ENCODE measurements at places on chromosomes 4 and X.

DNA sequence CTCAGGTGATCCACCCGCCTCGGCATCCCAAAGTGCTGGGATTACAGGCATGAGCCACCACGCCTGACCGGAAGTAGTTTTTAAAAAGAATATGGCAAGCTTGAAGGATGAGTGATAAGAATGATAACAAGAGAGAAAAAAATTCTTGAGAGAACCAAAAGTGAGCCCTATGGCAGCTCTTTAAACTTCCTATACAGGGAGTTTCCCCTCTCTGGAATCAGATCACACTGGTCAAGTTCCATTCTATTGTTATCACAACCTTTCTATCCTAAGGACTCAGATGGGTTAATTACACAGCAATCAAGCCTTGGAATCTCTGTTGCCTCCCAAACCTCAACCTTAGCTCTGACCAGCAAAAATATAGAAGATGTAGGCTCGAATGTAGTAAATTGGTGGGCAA lies 33.8 kb upstream of the ZNF518B start:
- DNase-seq = no peak

DNA sequence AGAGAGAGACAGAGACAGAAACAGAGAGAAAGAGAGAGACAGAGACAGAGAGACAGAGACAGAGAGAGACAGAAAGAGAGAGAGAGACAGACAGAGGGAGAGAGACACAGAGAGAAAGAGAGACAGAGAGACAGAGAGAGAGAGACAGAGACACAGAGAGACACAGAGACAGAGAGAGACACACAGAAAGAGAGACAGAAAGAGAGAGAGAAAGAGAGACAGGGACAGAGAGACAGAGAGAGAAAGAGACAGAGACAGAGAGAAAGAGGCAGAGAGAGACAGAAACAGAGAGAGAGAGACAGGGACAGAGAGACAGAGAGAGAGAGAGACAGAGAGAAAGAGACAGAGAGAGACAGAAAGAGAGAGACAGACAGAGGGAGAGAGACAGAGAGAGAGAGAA lies 52.9 kb downstream of the CRLF2 start:
- DNase-seq = no peak

- no peak for DNase-seq
These were observed 11.7 kb upstream of the IL21 start for GRCh38 chr4:122632396-122633143.

GRCh38 chr4:120750152-120750525 lies 172.4 kb downstream of the PRDM5 start:
- no peak for DNase-seq

DNA sequence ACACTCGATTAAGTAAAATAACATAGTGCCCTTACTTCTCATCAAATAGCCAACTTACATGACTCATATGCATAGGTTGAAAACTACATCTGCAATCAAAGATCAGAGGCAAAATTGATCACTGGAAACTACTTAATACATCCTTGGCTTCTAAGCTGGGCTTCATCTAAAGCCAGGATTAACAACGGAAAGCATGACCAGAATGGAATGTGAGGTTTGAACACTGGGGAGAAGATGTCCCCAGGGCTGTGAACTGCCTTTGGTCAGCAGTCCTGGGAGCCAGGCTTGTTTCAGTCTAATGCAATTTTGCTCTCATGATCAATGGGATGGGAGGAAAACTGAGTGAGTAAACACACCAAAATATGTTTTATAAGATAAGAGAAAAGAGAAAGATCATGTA lies 192.5 kb upstream of the TTC29 start:
- DNase-seq = no peak

GRCh38 chr4:2878346-2878745 lies 34.7 kb downstream of the ADD1 start:
- no peak for DNase-seq

DNA sequence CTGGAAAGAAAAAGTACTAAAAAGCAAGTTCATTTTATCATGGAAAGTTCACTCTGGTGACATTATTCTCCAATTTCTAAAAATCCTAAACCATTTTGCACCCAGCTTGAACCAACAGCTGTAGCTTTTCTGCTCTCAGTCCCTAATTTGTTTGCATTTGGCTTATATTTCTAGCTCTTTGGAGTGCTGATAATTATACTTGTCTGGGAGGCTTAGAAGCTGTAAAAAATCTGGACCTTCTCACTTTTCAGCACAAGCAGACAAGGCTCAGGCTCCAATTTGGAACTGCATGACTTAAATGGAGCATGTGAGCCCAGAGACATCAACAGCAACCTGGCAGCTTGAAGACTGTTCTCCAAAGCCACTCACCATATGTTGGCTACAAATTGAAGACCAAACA lies 170.9 kb upstream of the PCDH18 start:
- no peak for DNase-seq

DNA sequence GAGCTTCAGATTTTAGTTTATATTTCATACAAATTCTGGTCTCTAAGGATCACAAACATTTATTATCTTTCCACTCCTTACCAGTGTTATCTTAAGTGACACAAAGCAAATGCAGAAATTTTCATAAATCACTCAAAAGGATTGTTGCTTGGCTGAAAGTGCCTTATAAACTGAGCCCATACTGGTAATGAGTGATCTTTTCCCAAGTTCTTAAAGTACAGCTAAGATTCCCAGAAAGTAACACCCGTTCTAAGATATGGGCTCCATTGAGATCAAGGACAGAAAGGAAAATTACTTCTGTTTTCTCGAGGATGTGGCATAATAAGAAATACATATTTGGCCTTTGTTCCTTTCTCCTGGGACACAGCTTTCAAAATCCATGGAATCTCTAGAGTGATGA lies 313.7 kb downstream of the ARHGAP24 start:
- no peak for DNase-seq

DNA sequence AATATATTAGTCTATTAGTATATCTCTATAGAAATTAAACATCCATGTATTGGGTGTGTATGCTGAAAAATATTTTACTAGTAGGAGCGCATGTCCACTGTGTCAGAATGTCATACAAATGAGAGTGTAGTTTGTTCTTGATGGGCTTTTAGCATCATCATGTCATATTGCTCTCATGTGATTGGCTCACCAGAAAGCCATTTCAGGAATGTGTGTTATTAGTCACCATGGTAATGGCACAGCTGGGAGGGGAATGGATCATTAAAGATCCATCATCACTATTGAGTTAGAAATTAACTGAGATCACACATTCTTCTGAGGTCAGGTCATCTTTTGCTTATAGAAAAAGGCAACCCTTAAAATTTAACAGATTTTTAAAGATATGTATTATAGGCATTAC lies 77.3 kb downstream of the PHEX start:
- DNase-seq = no peak

DNA sequence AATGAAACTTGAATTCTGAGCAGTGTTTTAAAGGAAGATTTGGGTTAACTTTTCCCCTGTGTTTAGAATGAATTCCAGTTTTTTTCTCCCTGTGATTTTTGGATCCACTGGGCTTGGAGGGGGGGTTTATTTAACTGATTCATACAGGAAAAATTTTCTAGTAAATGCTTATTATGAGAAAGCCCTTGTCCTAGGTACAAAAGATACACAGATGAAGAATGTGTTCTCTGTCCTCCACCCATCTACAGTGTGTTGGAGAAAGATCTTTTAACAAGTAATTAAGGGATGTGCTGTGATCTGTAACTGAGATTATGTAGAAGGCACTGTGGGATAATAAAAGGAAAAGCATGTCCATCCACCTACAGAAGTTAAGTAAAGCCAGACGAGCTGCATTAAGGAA lies 103.9 kb downstream of the STIM2 start:
- no peak for DNase-seq

- no peak for DNase-seq
These were observed 8.3 kb upstream of the HAND2 start for GRCh38 chr4:173538148-173538908.

DNA sequence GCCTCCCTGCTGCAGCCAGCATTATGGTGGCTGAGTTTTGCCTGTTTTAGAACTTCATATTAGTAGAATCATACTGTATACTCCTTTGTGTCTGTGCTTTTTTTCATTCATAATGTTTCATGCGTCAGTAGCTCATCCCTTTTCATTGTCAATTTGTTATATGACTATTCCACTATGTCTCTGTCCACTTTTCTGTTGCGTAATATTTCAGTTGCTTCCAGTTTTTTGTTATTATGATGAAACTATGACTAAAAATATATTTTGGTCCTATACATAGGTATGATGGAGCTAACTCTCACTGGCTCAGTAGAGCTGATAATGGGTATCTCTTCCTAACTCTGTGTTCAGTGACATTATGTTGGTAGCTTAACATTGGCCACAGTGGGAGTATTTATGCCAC lies 48.3 kb downstream of the DMP1 start:
- DNase-seq = no peak

GRCh38 chr4:42458657-42459056 lies 61.4 kb downstream of the SHISA3 start:
- DNase-seq = no peak

DNA sequence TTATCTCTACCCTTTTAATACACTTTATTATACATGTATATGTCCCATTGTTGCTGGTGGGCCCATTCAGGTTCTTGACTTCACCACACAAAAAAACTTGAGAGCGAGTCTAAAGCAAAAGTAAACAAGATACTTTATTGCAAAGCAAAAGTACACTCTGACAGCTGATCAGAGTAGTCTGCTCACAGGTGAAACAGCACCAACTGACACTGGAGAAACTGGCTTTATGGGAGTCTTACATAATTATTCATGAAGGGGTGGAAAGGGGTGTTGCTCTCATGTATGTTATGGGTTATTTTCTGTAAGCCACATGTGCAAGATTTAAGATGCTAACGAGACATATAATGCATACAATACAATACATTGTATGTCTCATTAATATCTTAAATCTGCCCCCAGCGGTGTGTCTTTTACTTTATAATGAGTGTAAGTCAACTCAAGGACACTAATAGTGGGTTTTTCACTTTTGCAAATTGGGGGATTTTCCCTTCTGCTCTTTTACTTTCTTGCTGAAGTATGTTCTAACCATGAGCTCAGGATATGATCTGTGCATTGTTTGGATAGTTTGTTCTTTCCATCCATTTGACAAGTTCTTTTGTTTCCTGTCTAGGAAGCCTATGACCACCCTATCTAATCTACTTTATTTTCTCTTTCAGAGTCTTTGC lies 256.1 kb upstream of the ITM2A start:
- DNase-seq = no peak

DNA sequence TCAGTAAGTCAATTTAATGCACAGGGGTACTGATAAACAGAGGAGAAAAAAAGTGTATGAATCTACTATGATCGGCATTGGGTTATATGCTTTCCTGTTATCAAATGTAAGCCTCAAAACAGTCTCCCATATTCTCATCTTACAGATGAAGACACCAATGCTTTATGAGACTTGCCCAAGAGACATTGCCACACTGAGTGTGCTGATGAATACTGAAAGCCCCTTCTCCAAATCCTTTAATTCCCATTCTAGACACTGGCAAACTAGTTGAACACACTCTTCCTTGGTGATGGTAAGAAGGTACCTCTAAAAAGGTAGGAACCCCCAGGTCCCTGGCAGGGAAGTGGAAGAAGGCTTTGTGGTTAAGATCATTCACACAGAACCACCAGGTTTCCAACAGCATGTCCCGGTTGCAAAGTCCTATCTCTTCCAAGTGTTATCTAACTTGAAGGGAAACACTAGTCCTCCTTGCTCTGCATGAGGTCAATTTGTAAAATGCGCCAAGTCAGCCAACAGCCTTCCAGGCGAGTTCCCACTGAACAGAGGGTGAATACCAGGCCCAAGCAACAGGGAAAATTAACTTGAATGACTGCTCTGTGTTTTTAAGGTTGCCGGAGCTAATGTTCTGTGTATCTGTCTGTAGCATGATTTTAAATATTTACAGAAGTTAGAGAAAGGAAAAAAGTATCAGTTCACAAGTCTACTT lies 5.1 kb downstream of the SETD7 start:
- DNase-seq = no peak

DNA sequence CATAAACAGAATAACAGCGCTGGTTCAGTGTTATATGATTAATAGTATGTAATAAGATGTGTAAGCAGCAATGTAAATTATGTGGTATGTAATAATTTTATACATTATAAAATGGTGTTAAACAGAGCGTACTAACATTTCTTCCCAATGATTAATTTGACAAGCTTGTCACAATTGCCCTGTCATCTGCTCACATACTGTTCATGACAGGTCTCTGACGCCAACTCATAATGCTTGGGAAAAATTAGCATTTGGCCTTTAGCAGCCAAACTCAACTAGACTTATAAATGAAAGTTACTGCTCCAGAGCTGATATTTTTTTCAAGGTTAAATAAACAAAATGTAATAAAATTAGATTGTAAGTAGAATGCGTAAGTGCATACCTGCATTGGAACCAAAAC lies 246.8 kb downstream of the TRAM1L1 start:
- no peak for DNase-seq

DNA sequence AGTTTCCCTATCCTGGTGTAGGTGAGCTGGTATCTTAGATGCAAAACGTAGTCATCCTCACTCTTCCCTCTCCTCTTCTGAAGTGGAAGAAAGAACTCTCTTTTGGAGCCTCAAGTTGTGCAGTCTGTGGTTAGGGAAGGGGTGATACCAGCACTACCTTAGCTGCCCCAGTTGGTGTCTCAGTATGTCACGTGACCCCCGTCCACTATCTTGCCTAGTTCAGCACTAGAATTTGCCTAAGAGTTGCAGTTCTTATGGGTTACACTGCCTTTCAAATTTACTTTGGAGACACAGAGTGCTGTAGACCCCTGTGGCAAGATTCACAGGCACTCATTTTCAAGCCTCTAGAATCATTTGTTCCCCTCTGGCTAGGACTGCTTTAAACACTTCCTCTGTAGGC lies 322.8 kb upstream of the EDA2R start:
- DNase-seq = no peak

- no peak for DNase-seq
These were observed 200.3 kb downstream of the STPG2 start for GRCh38 chr4:97942951-97943350.

DNA sequence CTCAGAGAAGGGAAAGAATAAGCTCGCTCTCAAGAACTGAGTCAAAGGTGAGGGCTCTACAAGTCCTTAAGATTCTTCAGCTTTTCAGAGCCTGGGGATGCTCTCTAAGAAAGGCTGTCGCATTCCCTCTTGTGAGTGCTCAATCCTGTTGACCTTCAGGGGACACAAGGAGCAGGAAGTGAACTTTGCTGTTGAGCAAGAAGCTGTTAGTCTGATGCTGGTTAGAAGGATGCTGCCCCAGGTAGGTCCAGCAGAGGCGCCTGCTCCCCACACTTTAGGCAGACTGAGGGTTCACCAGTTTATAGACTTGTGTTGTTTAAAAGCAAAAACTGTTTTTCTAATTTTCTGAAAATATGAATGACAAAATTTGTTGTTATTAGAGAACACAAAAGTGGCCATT lies 125.4 kb upstream of the SPOCK3 start:
- no peak for DNase-seq

DNA sequence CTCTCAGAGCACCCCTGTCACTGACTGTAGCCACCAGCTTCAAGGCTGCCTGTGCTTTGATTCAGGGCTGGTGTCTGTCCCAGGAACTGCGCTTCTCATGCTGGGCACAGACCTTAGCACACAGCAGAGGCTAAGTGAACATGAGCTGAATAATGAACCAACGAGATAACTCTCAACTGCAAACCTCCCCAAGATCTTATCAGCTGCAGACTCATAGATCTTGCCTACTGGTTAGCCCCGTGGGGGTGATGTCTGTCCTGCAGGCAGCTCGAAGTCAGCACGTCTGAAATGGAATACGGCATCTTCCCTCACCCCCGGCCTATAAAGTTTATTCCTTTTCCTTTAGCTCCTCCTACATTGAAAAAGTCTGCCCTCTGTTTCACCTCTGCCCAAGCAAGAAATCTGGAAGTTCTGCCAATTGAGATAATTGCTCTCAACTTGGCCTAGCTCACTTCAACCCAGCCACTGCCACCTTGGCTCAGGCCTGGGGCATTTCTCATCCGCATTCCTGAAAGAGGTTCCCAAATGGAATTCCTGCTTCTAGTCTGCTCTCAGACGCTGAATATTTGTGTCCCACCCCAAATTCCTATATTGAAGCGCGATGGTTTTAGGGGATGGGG lies 73.7 kb downstream of the GATB start:
- DNase-seq = no peak
